ENCODE measurements at places on chromosomes 3 and 15.

GRCh38 chr15:76196269-76197231 lies 114.7 kb downstream of the ETFA start:
- DNase-seq: no peak

DNA sequence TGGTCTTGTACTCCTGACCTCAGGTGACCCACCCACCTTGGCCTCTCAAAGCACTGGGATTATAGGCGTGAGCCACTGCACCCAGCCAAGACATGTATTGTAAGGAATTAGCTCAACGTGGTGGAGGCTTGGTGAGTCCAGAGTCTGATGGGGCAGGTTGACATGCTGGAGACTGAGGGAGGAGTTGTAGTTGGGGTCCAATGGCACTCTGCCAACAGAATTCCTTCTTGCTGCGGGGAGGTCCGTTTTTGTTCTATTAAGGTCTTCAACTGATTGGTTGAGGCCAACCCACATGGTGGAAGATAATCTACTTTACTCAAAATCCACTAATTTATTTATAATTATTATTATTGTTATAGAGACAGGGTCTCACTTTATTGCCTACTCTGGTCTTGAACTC lies 30.1 kb downstream of the PLA2G4D start:
- DNase-seq: no peak

DNA sequence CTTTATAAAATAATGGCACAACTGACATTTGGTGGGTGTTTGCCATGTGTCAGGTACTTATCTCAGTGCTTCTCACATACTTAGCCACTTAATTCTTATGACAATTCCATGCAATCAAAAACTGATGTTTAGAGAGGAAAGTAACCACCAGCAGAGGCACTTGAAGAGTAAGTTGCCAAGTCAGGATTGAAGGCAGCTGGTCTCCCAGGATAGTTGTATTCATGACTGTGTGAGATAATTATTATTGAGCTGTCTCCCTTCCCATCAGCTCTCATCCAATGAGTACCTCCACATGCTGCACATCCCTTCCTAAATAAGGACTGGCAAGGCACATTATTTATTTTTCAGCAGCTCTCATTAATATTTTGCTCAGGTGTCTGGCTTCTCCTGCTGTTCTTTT lies 4.8 kb downstream of the VEPH1 start:
- no peak for DNase-seq

DNA sequence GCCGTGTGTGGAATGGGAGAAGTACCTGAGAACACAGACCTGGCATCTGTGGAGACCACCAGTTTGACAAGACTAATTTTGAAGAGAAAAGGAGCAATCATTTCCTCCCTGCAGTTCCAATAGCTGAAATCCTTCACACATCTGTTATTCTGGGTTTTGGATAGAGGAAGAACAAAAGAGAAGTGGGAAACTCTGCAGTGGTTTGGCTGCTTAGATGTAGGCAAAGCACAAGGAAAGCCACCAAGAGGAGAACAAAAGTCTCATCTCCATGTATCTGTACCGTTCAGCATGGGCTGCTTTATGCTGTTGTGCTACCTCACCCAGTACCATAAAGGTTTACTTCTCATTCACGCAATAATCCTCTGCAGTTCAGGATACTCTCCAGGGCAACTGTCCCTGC lies 153.1 kb upstream of the COL8A1 start:
- no peak for DNase-seq

GRCh38 chr3:186264608-186265400 lies 97.2 kb downstream of the DGKG start:
- no peak for DNase-seq
